ENCODE measurements at places on chromosomes 3 and 15. TPM values are rescaled to one million over a fixed set of nuclear protein-coding genes. Genes with fewer than 3 reads are reported as not detected.

- H3K27me3 ChIP-seq: no peaks in the 10 kb centered on the region
- no peak for DNase-seq
- no peaks in the 10 kb centered on the region for H3K36me3 ChIP-seq
- no peak overlapping the region for H3K27ac ChIP-seq
These were observed 134.6 kb downstream of the SLC25A26 start for GRCh38 chr3:66355394-66355793.

GRCh38 chr15:36370731-36371112 is 208.7 kb upstream of the CDIN1 start:
- DNase-seq: peak; percentile 84
- H3K4me3 ChIP-seq: peak overlapping the region; percentile 37
- H3K4me1 ChIP-seq: peaks cover 62% of the 10 kb centered on the region
- no peaks in the 10 kb centered on the region for H3K36me3 ChIP-seq
- no peaks in the 10 kb centered on the region for H3K27me3 ChIP-seq

DNA sequence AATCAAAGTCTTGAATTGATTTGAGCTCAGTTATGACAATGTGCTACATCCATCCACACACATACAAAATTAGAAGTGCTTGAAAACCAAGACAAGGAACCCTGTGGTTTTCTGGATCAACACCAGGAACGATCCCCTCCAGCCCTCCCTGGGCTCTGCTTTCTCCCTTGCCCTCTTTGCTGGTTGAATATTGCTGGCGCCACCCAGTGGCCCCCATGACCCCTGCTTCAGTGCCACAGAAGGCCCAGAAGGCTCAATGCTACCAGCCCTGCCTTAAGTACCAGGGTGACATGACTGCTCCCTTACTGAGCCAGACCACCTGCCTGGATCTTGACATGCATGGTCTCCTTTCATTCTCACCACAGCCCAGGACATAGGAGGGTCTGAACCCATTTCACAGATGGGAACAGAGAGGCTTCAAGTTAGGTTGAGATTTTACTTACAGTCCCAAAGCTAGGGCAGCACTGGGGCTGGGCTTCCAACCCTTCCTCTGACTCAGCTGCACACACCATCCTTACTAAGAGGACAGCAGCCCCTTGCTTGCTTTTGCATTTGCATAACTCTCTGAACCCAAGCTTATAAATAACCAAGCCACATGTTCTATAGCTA is 15.0 kb downstream of the IL12A start:
- peaks cover 25% of the 10 kb centered on the region for H3K4me1 ChIP-seq
- H3K27ac ChIP-seq: no peak overlapping the region
- peak; percentile 39 for DNase-seq
- peaks cover 3% of the 10 kb centered on the region for H3K27me3 ChIP-seq

- no peak for DNase-seq
- H3K4me1 ChIP-seq: no peaks in the 10 kb centered on the region
- H3K27me3 ChIP-seq: peaks cover 2% of the 10 kb centered on the region
- H3K36me3 ChIP-seq: peaks cover 5% of the 10 kb centered on the region
- no peak overlapping the region for H3K4me3 ChIP-seq
- no peak overlapping the region for H3K27ac ChIP-seq
These were observed 751.2 kb downstream of the NR2F2 start for GRCh38 chr15:97081666-97082226.

GRCh38 chr15:31335989-31336592 is 9.5 kb downstream of the KLF13 start:
- H3K27me3 ChIP-seq: no peaks in the 10 kb centered on the region
- H3K27ac ChIP-seq: no peak overlapping the region
- no peak overlapping the region for H3K4me3 ChIP-seq
- H3K4me1 ChIP-seq: peaks cover 33% of the 10 kb centered on the region

The LRRN1 gene
- total RNA-seq: not detected

GRCh38 chr3:150877303-150877702 is 27.9 kb downstream of the MINDY4B start:
- no peaks in the 10 kb centered on the region for H3K36me3 ChIP-seq
- H3K27me3 ChIP-seq: peaks cover 21% of the 10 kb centered on the region
- no peak overlapping the region for H3K4me3 ChIP-seq
- no peak overlapping the region for H3K27ac ChIP-seq
- H3K4me1 ChIP-seq: no peaks in the 10 kb centered on the region

DNA sequence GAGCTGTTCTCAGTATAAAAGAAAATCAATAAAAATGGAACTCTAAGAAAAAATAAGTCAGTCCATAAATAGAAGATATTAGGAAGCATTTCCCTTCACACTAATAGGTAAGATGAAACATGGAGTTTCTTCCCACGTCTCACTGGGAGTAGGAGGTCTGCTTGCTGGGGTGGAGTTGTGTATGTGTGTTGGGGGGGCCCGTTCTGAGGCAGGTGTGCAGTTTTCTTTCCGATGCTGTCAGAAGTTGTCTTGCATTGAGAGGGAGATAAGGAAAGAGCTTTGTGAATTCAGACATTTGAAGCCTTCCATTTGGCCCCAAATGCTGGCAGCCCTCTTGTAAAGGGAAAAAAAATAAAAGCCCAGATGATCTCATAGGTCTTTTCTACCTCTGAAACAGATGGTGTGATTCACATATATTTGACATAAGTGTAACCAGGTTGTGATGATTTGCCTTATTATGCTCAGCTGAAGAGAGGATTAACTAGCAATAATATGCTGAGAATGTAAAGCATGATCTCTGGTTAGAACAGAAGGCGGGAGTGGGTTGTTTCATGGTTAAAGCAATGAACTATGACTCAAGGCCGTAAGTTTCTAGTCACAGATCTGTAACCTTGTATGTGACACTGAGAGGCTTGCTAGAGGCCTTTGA is 8.8 kb downstream of the RASGRP1 start:
- DNase-seq: peak; percentile 78
- peaks cover 3% of the 10 kb centered on the region for H3K27me3 ChIP-seq
- H3K36me3 ChIP-seq: no peaks in the 10 kb centered on the region
- peak overlapping the region; percentile 53 for H3K27ac ChIP-seq
- H3K4me1 ChIP-seq: peaks cover 39% of the 10 kb centered on the region

The CA12 gene
- total RNA-seq: 8.3 TPM

The C3orf38 gene
- 28.9 TPM for total RNA-seq

The ITIH1 gene
- total RNA-seq: not detected

The MITF gene
- total RNA-seq: 25.3 TPM

The SH3GL3 gene
- not detected for total RNA-seq

GRCh38 chr15:81115054-81115939 is 18.8 kb upstream of the CFAP161 start:
- H3K4me3 ChIP-seq: no peak overlapping the region
- H3K4me1 ChIP-seq: peaks cover 52% of the 10 kb centered on the region
- no peak for DNase-seq
- no peaks in the 10 kb centered on the region for H3K36me3 ChIP-seq
- H3K27ac ChIP-seq: no peak overlapping the region
- peaks cover 5% of the 10 kb centered on the region for H3K27me3 ChIP-seq

The SERPINI2 gene
- not detected for total RNA-seq

- no peak for DNase-seq
- H3K4me1 ChIP-seq: no peaks in the 10 kb centered on the region
- H3K4me3 ChIP-seq: no peak overlapping the region
- H3K36me3 ChIP-seq: peaks cover 17% of the 10 kb centered on the region
- no peak overlapping the region for H3K27ac ChIP-seq
- no peaks in the 10 kb centered on the region for H3K27me3 ChIP-seq
These were observed 140.0 kb downstream of the CBLB start for GRCh38 chr3:105728771-105729312.

DNA sequence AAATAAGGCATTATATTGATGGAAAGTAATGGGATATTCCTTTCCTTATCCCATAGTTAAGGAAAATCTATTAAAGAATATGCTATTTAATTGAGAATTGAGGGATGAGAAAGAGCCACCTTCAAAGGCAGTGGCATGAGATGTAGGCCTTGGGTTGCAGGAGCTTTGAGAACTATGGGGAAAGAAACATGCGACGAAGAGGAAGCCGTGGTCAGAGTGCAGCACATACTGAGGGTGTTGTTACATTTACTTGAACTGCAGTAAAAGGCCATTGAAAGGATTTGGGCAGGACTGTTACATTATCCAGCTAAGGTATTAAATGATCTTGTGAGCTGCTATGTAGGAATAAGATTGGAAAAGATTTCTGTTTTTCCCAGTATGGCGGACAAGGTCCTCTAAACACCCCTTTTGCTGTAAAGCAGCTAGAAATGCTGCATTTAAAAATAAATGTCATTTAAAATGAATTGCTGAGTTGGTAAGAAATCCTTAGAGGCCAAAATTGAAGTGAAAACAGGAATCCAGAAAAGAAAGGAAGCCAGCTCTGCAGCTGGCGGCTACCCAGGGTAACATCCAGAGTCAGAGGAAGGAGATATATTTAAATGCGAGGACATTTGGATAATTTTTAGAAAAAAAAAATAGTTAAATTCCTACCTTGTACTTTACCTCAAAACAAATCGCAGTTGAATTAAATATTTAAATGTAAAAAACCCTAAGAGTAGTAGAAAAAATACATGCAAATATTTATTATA is 61.7 kb downstream of the IL1RAP start:
- no peaks in the 10 kb centered on the region for H3K27me3 ChIP-seq
- no peaks in the 10 kb centered on the region for H3K36me3 ChIP-seq
- H3K4me3 ChIP-seq: no peak overlapping the region
- peaks cover 16% of the 10 kb centered on the region for H3K4me1 ChIP-seq

The TUSC2 gene
- total RNA-seq: 34.5 TPM

The ANKRD63 gene
- total RNA-seq: not detected

DNA sequence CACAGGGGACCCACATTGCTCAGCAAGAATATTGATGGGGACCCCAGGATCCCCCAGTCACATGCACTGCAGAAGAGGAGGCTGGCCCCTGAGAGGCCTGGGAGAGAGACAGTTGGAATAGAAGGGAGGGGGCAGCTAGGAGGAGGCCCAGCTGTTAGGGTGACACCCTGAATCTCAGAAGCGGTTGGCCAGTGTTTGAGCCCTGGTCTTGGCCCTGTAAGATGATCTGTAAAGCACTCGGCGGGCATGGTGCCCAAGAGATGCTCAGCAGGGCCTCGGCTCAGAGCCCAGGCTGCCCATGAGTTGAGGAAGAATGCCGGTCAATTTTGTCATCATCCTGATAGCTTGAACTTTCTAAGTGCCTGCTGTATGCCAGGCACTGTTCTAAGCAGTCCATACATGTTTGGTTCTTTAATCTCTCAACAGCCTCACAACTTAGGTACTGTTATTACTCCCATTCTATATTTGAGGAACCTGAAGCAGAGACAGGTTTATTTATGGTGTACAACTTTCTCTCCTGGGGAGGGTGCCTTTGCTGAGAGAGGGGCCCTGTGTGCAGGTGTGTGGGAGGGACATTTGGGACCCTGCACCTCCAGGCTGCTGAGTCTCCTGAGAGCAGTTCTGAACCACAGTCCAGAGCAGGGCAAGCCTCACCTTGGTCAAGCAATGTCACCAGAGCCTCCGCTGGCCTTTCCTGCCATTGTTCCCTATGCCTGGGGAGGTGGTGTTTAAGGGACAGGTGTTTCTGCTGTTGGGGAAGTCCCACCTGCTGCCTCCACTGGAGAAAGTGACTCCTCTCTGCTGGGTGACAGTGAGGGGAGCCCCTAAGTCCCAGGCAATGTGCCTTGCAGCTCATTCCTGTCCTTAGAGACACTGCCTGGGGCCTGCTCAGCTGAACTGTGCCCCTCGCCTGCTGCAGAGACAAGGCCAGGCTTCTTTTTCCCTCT is 26.0 kb downstream of the SLC6A6 start:
- H3K27me3 ChIP-seq: peaks cover 5% of the 10 kb centered on the region
- H3K27ac ChIP-seq: no peak overlapping the region
- H3K36me3 ChIP-seq: no peaks in the 10 kb centered on the region
- no peak for DNase-seq
- H3K4me3 ChIP-seq: no peak overlapping the region
- H3K4me1 ChIP-seq: peaks cover 56% of the 10 kb centered on the region

DNA sequence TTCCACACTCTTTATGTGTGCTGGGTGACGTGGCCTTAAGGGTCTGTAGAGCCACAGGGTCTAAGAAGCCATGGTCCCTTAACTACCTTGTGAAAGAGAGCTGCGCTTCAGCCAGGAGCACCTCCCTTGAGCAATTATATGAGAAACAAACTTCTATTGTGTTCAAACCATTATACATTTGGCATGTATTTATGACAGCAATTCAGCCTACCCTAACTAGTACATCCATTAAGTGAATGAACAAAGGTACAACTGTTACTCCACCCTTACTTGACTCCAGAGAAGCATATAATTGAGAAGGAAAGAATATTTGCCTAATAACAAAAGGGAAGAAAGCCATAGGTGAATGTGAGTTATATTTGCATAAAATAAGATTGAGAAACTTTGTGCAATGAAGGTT is 69.8 kb upstream of the BOC start:
- H3K36me3 ChIP-seq: no peaks in the 10 kb centered on the region
- no peak overlapping the region for H3K4me3 ChIP-seq
- H3K4me1 ChIP-seq: no peaks in the 10 kb centered on the region
- no peak overlapping the region for H3K27ac ChIP-seq

The FAM131A gene
- 11.5 TPM for total RNA-seq

The FRG2C gene
- total RNA-seq: not detected

The LINGO1 gene
- total RNA-seq: 0.09 TPM

GRCh38 chr15:96460106-96460505 is 129.6 kb downstream of the NR2F2 start:
- H3K4me1 ChIP-seq: peaks cover 10% of the 10 kb centered on the region
- H3K4me3 ChIP-seq: no peak overlapping the region
- peaks cover 10% of the 10 kb centered on the region for H3K27me3 ChIP-seq
- H3K27ac ChIP-seq: no peak overlapping the region

DNA sequence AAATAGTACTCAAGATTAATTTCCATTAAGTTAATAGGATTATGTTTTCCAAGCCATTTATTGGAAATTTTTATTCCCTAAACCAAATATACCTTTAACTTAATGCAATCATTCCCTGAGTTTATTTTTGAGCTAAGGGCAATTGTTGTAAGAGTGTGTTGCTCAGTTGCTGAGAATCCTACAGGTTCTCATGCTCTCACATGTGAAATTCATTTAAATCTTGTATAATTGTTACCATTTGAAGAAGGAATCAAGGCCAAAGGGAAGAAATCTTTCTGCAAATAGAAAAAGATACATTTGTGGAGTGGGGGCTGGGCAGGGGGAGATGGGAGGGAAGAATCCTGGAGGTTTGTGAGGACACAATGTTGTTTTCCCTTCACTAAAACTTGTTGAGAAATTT is 202.7 kb upstream of the STRIT1 start:
- H3K4me1 ChIP-seq: peaks cover 22% of the 10 kb centered on the region
- no peak overlapping the region for H3K4me3 ChIP-seq
- H3K27ac ChIP-seq: no peak overlapping the region
- H3K27me3 ChIP-seq: no peaks in the 10 kb centered on the region
- DNase-seq: no peak
